ENCODE measurements at places on chromosomes 12 and 14. TPM values are rescaled to one million over a fixed set of nuclear protein-coding genes. Genes with fewer than 3 reads are reported as not detected.

GRCh38 chr12:123983822-123984485 lies 10.9 kb downstream of the ZNF664 start:
- no peaks in the 10 kb centered on the region for H3K27me3 ChIP-seq
- H3K27ac ChIP-seq = no peak overlapping the region
- H3K4me3 ChIP-seq = no peak overlapping the region
- DNase-seq = peak; percentile 78
- H3K36me3 ChIP-seq = no peaks in the 10 kb centered on the region

DNA sequence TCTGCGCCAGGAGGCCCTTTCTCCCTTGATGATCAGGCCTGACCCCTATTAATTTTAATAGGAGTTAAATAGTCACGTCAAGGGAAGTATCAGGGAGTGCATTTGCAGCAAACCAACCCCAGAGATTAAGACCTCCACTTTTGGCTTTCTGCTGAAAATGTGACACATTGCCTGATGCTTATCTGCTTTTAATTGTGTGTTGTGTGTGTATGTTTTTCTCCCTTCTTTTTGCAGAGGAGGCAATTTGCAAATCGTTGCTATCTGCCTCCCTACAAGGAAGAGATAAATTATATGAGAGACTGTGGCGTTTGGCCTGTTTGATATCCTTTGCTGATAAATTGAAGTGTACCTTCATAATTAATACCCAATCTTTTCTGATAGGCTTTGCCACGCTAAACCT lies 822.9 kb downstream of the VRK1 start:
- no peaks in the 10 kb centered on the region for H3K4me1 ChIP-seq
- no peak overlapping the region for H3K27ac ChIP-seq
- H3K4me3 ChIP-seq = no peak overlapping the region
- H3K36me3 ChIP-seq = no peaks in the 10 kb centered on the region

GRCh38 chr14:101709533-101709881 lies 52.0 kb upstream of the PPP2R5C start:
- DNase-seq = no peak
- no peaks in the 10 kb centered on the region for H3K36me3 ChIP-seq
- no peak overlapping the region for H3K27ac ChIP-seq
- no peak overlapping the region for H3K4me3 ChIP-seq
- H3K27me3 ChIP-seq = peaks cover 20% of the 10 kb centered on the region

- DNase-seq = no peak
- no peaks in the 10 kb centered on the region for H3K27me3 ChIP-seq
- no peaks in the 10 kb centered on the region for H3K36me3 ChIP-seq
- no peaks in the 10 kb centered on the region for H3K4me1 ChIP-seq
Observed at GRCh38 chr14:57122129-57122528, 146.6 kb downstream of the EXOC5 start.

- no peaks in the 10 kb centered on the region for H3K4me1 ChIP-seq
- no peak overlapping the region for H3K4me3 ChIP-seq
- no peaks in the 10 kb centered on the region for H3K27me3 ChIP-seq
- H3K36me3 ChIP-seq = no peaks in the 10 kb centered on the region
- no peak overlapping the region for H3K27ac ChIP-seq
Observed at GRCh38 chr14:105733081-105734065, 207.0 kb downstream of the TMEM121 start.

DNA sequence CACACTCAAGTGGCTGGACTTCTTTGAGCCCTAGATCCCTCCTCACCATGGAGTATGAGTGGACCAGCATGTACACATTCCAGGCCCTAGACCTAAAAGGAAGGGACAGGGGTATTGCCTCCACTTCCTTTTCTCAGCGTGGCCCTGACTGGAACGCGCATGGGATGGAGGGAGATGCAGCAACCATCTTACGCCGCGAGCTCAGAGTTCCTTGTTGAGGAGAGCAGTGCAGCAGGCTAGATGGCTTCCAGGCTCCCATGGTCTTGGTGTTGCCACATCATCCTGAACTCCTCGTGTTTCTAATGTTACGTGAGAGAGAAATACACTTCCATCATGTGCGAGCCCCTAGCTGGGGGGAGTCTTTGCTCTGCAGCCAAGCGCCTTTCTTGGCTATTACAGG lies 61.8 kb upstream of the DIO3 start:
- no peaks in the 10 kb centered on the region for H3K27me3 ChIP-seq
- H3K4me1 ChIP-seq = no peaks in the 10 kb centered on the region
- H3K27ac ChIP-seq = no peak overlapping the region
- DNase-seq = no peak

DNA sequence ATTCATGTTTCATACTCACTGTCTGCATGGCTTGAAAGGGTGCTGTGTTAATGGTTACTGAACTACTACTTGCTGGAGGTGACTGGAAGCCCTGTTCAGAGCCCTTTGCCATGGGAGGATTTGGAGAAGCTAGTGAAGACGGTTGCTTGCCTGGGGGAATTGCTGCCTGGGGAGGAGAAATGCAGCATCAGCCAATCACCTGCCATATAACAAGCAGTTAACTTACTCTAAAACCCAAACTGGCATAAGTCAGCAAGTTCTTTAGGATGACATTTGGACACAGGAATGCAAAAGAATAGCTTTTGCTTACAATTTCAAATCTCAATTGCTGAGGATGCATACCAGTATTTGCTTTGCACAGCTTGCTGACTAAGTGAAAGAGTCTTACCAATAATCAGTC lies 23.4 kb upstream of the IPO8 start:
- no peak overlapping the region for H3K4me3 ChIP-seq
- DNase-seq = peak; percentile 10
- H3K27me3 ChIP-seq = no peaks in the 10 kb centered on the region
- H3K36me3 ChIP-seq = peaks cover 69% of the 10 kb centered on the region
- no peak overlapping the region for H3K27ac ChIP-seq

DNA sequence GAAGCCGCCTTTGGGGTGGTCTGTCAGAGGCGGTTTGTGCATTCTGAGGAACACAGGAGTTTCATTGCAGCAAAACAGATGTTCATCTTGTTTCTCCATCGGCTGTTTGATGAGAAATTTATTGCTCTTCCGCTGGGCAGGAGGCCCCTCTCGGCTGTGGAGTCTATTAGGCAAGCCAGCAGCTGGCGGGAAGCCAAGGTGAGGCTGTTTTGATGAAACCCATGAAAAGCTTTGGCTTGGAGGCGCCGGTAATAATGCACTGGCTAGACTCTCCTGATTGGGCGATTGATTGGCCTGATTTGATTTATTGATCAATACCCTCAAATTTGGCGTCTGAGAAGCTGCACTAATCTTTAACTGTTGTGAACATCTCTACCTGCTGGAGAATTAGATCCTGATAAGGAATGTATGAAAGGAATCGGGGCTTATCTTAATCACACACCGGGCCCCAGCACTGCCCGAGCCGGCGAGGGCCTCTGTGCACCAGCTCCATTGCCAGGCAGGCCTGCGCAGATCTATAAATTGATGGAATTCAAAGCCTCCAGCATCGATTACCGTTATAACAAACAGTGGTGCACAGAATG lies 187.7 kb downstream of the PHETA1 start:
- H3K27me3 ChIP-seq = no peaks in the 10 kb centered on the region
- no peak overlapping the region for H3K27ac ChIP-seq
- DNase-seq = peak; percentile 40
- no peak overlapping the region for H3K4me3 ChIP-seq
- peaks cover 9% of the 10 kb centered on the region for H3K4me1 ChIP-seq
- H3K36me3 ChIP-seq = no peaks in the 10 kb centered on the region

Gene P2RX2
- total RNA-seq = not detected

Gene OR6C2
- total RNA-seq = not detected

Gene SSPN
- 4.0 TPM for total RNA-seq

Measured in cardiac muscle cell (in vitro differentiated cells and primary cell).